GOT3 (cell line): ENCODE measurements at places on chromosomes 5 and 9.

DNA sequence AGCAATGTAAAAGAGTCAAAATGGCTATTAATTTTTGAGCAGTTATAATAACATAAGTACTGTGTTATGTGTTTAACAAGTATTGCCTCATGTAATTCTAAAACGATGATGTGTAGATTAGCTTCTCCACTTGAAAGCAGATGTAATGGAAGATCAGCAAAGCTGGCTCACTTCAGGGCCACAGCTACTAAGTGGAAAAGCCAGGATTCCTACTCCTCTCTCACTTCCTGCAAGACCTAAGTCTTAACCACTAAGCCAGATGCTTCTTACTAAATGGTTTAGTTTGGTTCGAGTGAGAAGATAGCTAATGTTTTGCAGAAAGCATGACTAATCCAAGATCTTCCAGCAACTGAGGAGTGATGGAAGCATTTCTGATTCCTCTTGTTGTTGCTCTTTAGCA, 15.7 kb upstream of the TNC start:
- no peak for DNase-seq

- DNase-seq, result no peak
Observed at GRCh38 chr9:109269081-109269480, 51.8 kb downstream of the EPB41L4B start.

GRCh38 chr9:32069169-32069813, 315.2 kb upstream of the ACO1 start:
- no peak for DNase-seq

- DNase-seq, result no peak
Observed at GRCh38 chr5:42951293-42951840, 88.8 kb downstream of the ANXA2R start.

DNA sequence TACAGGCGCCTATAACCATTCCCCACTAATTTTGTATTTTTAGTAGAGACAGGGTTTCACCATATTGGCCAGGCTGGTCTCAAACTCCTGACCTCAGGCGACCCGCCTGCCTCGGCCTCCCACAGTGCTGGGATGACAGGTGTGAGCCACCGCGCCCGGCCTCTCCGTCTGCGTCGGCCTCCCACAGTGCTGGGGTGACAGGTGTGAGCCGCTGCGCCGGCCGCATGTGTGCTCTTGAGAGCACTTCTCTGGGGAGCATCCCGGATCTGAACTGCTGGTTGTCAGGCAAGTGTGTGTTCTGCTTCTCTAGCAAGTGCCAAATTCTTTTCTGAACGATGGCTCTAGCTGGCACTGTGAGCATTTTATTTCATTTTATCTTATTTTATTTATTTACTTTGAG, 3.7 kb upstream of the ENTPD2 start:
- DNase-seq, result no peak

DNA sequence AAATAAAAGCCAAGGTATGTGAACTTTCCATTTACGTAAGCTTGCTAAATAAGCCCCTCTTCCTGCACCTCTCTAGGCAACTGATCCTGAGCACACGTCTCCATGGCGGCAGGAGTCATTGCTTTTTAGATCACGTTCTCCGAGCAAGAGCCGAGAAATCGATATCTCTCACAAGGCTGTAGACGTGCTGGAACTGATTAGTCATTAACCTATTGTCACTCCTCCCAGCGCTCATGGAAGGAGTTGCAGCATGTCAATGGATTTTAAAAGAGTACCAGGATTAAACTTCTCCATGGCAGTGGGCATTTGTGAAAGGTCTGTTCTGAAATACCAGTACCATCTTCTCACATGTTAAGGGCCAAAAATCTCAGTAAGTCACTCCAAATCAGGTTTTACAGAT, 4.7 kb upstream of the ADCY2 start:
- DNase-seq, result no peak

DNA sequence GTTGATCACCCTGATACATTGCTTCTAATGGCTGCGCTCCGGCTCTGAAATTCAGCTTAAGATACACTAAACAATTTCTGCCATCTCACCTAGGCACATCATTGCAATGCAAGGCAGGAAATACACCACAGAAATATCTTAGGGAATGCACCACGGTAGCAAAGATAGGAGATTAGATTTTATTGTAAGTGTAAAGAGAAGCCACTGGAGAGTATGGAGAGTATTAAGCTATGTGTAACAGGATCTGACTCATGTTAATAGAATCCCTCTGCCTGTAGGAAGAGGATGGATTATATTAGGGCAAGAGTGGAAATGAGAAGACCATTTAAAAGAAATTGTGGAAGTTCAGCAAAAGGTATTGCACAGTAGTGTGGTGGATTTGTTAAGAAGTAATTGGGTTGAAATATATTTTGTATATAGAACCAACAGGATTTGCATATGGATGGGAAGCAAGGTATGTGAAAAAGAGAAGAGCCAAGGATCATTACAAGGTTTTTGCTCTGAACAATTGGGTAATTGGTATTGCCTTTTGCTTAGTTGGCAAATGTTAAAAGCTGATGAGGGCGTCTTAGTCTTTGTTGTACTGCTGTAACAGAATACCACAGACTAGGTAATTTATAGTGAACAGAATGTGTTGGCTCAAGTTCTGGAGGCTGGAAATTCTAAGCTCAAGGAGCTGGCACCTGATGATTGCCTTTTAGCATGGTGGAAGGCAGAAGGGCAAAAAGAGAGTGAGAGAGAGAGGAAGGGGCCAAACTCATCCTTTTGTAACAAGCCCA, 636.1 kb downstream of the PSAT1 start:
- no peak for DNase-seq

DNA sequence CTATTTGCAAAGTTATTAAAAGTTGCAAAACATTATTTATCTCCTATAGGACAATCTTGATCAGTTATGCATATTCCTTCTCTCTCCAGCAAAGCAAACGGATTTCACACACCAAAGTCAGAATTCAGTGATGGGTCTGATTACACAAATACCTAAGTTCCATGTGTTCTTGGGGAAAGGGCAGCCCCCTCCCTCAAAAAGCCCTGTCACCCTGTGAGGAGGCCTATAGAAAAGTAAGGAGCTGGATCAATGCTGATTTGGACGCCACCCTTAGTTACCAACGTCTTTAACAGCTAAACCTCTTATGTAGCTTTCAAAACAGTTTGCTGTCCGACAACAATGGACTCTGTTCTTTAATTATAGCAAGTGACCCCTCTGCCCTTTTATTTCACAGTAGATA, 6.4 kb downstream of the ZNF608 start:
- DNase-seq, result no peak

DNA sequence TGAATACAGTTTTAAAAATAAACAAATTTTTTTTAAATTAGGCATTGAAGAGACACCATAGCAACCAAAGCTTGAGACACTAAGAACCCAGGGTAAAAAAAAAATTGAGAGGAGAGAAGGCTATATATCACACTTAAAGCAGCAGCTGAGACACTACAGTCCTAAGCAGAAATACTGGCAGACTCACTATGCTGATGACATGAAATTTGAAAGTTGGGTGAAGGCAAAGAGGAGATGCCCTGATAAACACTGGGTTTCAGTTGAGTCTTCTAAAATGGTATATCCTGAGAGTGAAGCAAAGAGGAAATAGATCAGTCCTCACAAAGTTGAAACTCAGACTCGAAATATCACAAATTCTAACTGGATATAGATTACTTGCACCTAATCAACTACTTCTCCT, 419.9 kb upstream of the CDH9 start:
- no peak for DNase-seq

DNA sequence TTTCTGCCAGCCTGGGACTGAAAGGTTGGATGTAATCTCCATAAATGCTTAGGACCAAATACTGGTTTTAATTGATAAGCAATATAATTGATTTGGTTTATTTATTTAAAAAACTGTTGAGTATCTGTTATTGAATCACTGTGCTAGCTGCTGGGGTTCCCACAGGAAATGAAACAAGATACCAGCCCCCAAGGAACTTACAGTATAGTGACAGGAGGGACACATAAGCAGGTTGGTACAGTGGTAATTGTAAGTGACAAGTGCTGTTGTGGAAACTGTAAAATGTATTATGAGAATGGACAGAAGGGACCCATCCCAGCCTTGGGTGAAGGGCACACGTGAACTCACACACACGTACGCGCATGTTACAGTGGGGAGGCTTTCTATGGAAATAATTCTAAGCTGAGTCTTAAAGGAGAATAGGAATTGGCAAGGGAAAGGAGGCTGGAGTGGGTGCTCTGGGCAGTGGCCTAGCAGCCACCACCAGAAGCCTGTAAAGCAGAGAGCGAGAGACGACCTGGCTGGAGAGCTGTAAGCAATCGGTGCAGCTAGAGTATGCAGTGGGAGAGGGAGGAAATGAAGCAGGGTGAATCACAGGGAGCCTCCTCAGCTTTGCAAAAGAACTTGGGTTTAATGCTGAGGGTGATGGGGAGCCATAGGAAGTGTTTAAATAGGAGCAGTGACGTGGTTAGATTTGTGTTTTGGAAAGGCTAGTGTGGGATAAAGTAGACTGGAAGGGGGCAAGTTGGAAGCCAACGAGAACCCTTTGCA, 39.3 kb downstream of the GLRA1 start:
- no peak for DNase-seq

GRCh38 chr9:137015540-137015930, 12.5 kb downstream of the ABCA2 start:
- no peak for DNase-seq

- no peak for DNase-seq
Observed at GRCh38 chr5:102106599-102106998, 189.5 kb downstream of the SLCO4C1 start.

DNA sequence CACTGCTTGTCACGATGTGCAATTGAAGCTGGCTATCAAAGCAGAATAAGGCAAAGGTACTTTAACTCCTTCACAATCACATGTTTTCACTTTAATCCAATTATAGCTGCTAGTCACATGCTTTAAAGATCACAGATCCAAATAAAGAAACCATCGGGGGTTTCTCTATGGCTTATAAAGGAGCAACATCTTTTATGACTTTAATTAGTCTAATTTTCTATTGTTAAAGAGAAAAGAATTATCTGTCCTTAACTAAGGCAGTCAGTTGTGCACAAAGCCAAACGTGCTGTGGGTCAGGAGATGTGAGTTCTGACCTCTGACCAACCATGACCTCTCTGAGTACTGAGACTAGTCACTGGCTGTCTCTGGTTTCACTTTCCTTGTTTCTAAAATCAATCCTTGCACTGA, 561.1 kb downstream of the RAB3C start:
- no peak for DNase-seq

DNA sequence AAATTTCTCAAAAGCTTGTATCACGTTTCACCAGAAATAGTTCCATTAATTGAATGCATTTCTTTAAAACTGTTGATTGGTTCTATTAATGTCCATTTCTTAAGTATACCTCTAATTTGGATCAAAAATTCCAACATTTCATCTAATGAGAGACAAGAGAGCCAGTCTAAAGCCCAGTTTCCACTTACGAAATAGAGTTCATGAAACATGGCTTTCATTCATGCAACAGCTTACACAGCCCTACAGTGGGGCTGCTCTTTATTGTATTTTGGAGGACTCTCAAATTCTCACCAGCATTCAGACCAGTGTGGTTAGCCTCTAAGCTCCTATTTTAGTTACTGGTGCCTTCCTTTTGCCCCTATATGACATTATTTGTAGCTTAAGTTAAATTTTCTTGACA, 566.9 kb upstream of the RGMB start:
- DNase-seq, result no peak

DNA sequence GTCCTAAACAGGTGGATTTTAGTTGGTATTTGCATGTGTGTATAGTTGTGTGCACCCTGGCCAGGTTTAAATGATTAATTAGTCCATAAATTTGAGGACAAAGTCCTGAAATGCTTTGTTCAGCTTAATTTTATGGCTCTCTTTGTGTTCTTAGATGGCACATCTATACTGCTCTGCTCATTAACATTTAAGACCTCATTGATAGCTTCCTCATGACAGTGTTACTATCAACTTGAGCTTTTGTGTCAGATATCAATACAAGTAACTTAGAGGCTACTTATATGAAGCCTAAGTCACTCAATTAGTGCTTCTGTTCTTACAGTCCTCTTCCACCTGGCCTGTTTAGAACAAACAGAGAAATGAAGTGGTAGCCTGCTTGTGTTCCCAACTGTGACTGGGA, 240.9 kb downstream of the TRPM3 start:
- DNase-seq, result no peak

DNA sequence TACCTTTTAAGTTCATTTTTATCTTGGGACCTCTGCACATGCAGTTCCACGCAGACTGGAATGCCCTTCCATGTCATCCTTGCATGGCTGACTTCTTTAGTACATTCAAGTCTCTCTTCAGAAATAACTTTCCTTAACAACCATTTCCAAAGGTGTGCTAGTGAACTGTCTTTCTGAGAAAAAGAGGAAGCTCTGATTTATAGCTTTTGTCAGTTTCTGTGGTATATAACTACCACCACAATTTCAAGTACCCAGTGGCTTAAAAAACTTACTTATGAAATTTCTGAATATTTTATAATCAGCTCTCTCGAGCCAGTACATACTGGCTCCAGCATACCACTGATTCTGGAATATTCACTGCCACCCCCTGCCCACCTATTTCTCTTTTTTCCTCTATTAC, 1613.8 kb downstream of the MAT2B start:
- DNase-seq, result no peak

- DNase-seq, result no peak
Observed at GRCh38 chr5:14040542-14040941, 96.1 kb upstream of the DNAH5 start.

DNA sequence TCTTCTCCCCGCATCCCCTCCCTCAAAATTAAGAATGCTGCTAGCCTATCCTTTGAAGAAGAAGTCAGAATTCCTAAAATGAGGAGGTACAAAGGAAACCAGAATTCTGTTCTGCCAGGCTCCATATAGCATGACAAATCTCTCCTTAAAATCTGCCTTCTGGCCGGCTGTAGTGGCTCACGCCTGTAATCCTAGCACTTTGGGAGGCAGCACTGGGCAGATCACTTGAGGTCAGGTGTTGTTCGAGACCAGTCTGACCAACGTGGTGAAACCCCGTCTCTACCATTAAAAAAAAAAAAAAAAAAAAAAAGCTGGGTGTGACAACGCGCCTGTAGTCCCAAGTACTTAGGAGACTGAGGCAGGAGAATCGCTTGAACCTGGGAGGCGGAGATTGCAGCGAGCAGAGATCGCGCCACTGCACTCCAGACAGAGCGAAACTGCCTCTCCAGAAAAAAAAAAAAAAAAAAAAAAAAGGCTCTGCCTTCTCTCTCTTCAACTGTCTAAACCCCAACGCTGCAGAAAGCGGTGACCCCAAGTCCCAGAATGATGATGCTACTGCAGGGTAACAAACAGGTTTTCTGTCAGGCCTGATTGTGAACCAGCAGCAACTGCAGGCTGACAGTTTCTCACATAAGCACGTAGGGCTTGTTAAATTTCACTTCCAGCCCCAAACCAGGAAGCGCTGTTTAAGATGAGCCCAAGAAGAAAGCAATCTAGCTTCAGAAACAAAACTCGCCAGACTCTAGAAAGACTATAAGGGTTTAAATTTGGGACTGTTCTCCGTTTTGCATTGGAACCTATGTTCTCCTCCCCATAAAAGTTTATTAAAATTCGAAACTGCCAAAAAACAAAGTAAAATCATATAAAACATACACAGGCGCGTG, 963 bp upstream of the CAST start:
- DNase-seq, result no peak

- no peak for DNase-seq
Observed at GRCh38 chr5:137342764-137343163, 156.4 kb downstream of the SPOCK1 start.
